ENCODE measurements at places on chromosomes 16 and 17. TPM values are rescaled to one million over a fixed set of nuclear protein-coding genes. Genes with fewer than 3 reads are reported as not detected.

DHRS11 gene
- 3.8 TPM for total RNA-seq

DNA sequence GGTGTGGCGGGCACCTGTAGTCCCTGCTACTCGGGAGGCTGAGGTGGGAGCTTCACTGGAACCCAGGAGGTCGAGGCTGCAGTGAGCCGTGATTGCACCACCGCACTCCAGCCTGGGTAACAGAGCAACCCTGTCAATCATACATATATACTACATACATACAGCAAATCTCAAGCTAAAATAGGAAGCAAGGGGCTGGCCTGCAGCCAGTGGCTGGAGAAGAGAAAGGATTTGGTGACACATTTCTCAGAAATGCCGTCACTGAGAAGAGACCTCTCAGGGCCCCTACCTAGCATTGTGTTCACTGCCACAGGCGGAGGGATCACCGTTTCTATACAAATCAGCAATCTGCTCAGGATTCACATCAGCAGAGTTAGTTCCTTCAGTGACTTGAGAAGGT, 16.9 kb downstream of the NARF start:
- DNase-seq, result no peak

DNA sequence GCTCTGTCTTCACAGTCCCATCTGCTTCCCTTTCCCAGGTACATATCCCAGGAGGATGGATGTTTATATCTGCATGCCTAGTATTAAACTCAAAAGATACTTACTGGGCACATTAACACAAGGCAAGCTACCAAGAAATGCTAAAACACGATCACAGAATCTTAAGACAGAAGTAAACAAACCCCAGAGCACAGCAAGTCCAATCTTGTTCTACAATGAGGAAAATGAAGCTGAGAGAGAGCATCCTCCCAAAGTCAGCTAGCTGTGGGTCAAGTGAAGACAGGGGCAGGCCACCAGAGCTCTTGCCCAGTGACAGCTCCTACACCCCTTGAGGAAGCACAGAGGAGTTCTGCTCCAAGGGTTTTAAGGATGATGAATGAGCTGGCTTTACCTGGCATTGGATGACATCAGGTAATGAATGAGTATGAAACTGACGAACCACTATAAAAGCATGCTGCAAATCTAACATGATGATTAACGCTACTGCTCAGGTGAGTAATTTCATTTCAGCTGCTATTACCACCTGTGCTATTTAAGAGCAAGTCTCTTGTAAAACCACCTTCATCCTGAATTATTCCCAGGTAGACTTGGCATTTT, 20.3 kb downstream of the XPO6 start:
- no peak for DNase-seq

- no peak for DNase-seq
Observed at GRCh38 chr17:77651988-77652387, 306.5 kb upstream of the TNRC6C start.

DNA sequence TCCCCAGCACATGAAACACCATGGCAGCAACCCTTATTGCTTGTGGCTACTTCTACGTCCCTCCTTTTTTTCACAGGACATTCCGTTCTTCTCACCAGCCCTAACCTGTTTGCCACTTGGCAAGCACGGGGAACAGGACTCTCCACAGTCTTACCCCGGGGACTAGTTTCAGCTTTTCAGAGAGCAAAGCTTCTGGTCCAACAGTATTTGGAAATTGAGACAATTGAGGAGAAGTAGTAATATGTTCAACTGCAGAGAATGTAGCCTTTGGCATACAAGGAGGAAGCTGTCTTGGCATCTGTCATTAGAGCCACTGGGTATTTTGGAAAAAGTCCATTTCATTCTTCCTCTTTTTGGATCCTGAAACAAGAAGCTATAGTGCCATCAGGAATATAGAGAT, 65.7 kb downstream of the MAP2K6 start:
- no peak for DNase-seq

GRCh38 chr16:77918809-77919707, 103.3 kb upstream of the CLEC3A start:
- no peak for DNase-seq

DNA sequence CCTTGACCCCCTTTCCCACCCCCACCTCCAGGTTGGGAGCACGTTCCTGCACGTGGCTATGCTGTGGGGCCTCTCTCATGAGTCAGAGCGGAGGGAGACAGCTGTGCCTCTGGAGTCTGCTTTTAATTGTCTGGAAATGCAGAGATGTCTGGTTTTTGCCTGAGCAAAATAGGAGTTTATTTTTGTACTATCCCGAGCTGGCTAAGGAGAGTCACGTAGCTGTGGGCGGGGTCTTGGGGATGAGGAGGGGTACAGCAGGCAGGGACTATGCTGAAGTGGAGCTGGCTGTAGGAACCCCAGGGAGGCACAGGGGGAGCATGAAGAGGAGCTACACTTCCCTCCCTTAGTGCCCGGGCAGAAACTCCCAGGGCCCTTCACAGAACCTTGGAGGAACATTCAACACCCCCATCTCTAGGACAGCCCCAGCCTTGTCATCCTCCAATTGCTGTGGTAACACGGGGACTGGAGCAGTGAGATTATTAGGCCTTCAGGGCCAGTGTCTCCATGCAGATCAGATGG, 44.7 kb upstream of the LGALS9 start:
- no peak for DNase-seq

- no peak for DNase-seq
Observed at GRCh38 chr16:84845496-84846002, 25.8 kb downstream of the CRISPLD2 start.

GRCh38 chr16:47983999-47984580, 171.7 kb downstream of the ABCC12 start:
- DNase-seq, result no peak

- no peak for DNase-seq
Observed at GRCh38 chr16:27370318-27370717, 31.7 kb upstream of the IL21R start.

CORO1A gene
- 665 TPM for total RNA-seq

DNA sequence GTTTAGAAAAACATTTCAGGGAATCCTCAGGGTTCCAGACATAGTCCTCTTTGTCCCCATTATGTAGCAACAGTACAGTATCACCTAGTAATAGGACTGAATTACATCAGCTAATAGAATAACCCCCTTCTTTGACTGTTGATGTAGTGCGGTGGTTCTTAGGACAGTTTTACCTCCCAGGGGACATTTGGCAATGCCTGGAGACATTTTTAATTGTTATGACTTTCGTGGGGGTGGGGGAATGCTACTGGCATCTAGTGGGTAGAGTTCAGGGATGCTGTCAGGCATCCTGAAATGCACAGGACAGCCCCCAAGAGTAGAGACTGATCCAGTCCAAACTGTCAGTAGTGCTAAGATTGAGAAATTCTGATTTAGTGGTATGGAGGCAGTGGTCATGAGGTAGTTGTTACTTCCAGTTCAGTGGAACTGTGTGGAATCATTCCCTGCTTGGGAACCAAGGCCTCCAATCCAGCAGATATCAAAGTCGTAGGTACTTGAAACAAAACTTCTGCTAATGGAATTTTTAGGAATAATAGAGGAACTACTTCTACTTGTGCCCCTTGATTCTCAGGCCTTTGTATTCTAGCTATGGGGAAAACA, 20.3 kb downstream of the NF1 start:
- no peak for DNase-seq

TNFRSF17 gene
- total RNA-seq, result not detected

GRCh38 chr17:83107656-83108048, 28.2 kb downstream of the METRNL start:
- DNase-seq, result no peak
